GM19239 (cell line): ENCODE measurements at places on chromosomes 4 and X.

GRCh38 chr4:75172551-75172950 lies 239.6 kb downstream of the PARM1 start:
- no peak for DNase-seq

DNA sequence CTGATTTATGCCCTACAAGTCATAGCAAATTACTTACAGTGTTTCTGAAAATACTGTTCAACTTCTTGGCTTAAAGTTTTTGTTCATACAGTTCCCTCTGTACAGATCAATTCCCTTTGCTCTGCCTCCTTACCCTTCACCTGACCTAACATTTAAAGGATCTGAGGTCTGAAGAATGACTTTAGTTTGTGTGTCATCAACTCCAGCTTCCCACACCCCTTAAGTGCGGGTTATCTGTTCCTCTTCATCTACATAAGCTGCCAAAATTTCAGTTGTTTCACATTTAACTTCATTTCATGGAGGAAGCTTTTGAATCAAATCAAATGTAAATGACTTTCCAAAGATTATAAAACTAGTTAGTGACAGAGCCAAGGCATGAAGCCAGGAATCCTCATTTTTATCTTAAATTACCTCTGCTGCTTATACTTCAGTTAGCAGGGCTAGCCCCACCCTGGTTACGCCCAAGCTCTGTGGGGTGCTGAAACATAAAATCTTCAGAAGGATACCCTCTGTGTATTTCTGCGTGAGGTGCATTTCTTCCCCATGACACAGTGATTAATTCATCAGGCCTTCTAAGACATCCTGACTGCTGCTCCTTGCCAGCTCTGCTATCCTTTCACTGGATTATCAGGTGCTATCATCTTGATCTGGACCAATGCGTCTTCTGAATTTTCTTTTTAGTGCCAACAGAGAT lies 16.5 kb downstream of the CXCL1 start:
- no peak for DNase-seq

DNA sequence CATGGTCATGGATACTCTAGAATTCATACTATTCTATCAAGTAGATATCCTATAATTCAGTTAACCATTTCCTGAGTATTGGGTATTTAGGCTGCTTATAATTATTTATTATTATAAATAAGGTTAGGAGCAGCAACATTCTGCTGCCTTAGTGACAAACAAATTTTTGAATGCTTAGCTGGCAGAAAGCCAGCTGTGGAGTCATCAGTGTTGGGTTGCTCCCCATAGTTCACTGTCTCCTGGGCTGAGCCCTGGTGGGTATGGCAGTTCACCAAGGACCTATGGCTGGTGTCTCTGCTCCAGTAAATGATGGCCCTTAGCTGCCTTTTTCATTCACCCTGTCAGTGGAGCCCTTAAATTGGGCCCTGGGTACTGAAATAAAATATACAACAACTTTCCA lies 61.8 kb downstream of the SMARCA5 start:
- no peak for DNase-seq

DNA sequence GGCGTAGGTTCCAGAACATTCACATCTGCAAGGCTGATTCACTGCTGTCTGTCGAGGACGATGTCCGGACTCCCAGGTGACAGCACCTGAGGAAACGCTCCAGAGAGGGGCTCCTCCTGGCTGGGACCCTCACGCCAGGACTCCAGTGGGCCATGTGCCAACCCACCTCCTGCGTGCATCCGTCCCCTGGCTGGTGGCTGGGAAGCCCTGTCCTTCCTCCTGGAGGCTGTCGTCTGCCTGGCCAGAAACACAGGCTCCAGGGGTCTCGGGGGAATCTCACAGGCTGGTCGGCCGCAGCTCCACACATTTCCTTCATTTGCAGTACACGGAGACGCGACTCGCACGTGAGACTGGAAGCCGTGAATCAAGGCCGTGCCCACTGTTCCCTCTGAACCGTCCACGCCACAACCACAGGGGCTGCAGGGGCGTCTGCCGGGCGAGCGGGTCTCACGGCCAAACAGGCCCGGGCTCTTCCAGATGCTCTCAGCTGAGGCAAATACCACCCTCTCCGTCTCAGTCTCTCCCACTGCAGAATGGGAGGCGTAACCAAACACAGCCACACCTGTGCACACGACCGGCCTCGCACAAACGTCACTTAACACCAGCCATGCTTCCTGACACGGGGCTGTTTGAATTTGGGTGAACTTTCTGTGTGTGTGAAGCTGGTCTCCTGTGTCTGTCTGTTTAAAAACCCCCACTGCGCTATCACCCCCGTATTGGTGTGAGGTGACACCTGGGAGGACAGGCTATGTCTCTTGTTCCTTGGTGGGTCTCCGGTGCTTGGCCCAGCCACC lies 38.7 kb upstream of the MXD4 start:
- DNase-seq, result no peak

- no peak for DNase-seq
Measured at GRCh38 chr4:4677556-4678522, 136.0 kb upstream of the STX18 start.

- DNase-seq, result peak; percentile 44
Measured at GRCh38 chrX:9885150-9885549, 82.0 kb upstream of the CLDN34 start.

DNA sequence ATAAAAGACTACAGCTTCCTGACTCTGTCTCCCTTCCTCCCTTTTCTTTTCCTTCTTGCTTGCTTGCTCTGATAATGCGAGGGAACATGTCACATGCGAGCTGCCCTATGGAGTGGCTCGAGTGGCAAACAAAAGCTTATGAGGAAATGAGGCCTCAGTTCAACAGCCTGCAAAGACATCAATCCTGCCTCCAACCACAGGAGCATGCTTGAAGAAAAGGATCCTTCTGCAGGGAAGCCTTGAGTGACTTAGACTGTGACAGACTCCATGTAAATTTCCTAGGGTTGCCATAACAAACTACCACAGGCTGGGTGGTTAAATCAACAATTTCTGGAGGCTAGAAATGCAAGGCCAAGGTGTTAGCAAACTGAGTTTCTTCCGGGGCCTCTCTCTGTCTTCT lies 152.5 kb downstream of the NR3C2 start:
- no peak for DNase-seq

DNA sequence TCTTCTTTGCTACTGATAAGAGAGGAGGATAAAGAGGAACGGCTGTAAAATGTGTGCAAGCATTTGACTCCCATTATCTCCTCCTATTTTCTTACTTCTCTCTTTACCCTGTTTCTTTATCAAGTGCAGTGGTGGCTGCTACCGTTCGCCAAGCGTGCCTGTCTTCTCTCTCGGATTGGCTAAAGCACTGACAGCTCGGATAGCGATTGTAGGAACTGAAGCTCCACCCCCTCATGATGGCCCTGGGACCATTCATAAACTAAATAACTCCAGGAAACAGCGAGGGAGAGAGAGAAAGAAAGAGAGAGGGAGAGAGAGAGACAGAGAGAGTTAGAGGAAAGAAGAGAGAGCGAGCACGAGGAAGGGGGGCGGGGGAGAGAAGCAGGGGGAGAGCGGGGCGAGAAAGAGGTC lies 305 bp upstream of the MAB21L2 start:
- no peak for DNase-seq

DNA sequence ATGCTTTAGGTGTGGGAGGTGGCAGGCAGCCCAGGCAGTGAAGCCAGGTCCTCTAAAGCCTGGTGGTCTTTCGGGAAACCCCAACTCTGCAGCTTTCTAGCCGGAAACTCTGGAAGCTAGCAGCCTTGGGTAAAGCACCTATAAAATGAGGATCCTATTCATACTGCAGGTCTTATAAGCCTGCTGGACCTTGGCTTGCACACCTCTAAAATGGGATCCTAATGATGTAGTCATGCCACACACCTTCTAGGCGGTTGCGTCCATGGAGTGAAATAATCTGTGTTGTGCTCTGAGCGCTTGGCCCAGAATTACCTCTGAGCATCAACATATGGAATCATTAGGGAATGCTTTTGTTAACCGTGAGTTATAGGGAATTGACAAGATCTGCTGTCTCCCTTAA lies 36.0 kb upstream of the STS start:
- DNase-seq, result no peak

- DNase-seq, result no peak
Measured at GRCh38 chr4:68912807-68913206, 38.8 kb downstream of the UGT2A3 start.

DNA sequence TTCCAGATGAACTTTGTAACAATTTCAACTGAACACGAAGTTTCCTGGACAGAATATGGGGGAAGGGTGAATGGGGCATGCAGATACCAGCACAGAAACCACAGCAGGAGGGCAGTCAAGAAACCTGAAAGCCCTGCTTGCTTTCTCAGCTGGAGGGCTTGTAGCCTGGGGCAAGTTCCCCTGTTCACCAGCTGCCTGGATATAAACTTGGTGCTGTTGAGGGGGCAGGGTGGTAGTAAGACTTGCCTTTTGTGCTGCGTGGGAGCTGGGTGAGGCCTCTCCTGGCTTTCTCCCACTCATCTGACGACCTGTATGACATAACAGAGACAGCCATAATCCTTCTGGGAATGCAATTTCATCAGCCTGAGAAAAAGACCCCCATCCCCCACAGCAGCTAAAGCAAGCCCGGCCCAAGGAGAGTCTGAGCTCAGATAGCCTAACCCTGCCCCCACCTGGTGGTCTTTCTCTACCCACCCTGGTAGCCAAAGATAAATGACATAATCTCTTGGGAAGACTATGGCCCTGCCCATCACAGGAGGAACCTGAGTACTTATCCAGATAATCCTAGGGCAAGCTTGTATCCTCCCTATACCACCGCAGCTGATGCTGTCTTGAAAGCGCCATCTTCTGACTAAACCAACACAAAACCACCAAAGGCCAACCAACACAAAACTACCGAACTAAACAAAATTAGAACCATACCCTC lies 234.3 kb downstream of the LAS1L start:
- DNase-seq, result no peak

- DNase-seq, result no peak
Measured at GRCh38 chr4:110344165-110344564, 131.8 kb upstream of the ENPEP start.

DNA sequence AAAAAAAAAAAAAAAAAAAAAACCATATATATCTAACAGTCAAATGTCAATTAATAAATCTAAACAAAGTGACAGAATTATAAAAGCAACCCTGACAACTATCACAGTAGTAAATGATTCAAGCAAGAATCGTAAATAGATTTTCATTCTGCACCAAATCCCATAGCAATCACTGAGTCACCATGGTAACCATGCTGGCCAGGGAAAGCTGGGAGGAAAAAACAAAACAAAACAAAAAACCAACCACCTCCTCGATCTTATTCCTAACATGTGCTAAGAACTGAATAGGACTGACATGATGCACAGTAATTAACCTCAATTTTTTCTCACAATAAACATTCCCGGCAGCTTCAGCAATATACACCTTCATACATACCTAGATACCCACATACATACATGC lies 30.6 kb upstream of the RAB40A start:
- DNase-seq, result no peak

DNA sequence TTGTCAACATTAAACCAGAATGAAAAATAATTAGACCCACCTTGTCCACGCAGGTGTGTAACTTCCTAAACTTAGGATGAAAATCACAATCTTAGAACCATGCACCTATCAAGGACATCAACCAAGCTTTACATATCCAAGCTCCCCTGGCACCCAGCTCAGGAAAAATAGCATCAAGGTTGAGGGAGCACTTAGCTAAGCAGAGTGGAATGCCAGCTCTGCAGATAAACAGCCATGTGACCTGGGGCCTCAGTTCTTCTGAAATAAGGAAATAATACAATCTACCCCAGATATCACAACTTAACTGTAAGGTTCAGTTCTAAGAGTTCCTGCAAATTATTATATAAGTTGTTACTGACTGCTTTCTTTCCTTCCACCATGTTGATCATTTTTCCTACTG lies 64.7 kb downstream of the DHX15 start:
- no peak for DNase-seq

DNA sequence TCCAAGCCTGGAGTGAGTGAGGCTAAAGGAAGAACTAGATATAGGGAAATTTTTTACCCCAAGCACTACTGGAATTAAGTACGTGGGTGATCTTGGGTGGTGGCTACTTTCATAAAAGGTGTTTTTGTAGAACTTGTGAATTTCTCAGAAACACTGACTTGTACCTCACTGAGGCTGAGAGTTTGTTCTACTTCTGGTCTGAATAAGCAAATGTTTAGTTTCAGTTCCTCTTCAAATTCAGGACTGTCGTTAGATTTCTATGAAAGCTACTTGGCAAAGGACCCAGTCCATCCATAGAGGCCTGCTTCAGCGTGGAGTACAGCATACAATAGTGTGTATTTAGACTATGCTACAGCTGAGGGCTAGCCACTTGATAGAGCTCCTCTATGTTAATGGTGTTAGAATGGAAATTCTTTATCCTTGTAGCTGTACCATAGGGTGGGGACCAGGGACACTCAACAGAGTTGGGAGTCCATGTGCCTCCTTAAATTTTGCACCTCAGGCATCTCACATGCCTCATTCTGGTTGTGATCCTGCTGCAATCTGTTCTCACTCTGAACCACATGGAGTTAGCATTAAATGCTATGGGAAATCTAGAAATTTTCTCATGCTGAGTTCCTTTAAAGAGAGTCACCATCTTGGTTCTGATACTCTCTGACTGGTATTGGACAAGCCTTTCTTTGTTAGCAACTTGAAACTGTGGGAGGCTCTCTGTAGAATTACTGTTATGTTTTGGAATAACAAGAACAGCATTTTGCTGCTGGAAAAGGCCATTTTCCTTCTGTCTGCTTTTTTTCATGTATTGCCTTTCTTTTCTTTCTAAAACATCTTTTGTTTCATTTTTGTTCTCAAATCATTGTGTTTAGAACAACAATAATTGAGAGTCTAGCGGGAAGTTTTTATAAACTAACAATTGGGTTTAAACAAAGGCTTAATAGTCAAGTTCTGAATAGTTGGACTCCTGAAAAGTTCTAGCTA lies 86.8 kb downstream of the PDGFRA start:
- DNase-seq, result peak; percentile 48

- no peak for DNase-seq
Measured at GRCh38 chrX:97700547-97700946, 816.8 kb downstream of the RPA4 start.

DNA sequence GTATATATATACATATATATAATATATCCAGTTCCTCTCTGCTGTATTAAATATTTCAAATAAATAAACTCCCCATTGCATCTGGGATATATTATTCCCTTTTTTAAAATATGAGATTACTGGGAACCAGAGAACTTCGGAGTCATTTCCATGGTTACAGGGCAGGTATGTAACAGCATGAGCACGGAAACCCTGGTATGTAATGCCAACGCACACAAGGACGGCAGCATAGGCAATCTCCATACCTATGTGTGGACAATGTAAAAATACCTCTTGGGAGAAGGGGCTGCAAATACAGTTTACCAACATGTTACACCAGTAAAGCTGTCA lies 62.8 kb downstream of the NUDT10 start:
- DNase-seq, result no peak

DNA sequence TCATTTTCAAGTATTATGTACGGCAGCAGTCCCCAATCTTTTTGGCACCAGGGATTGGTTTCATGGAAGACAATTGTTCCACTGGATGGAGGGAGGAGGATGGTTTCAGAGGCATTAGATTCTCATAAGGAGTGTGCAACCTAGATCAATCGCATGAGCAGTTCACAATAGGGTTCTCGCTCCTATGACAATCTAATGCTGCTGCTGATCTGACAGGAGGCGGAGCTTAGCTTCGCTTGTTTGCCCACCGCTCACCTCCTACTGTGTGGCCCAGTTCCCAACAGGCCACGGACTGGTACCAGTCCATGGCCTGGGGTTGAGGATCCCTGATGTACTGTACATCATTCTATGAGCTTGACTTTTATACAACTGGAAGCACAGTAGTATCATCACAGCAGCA lies 48.4 kb downstream of the SMIM20 start:
- DNase-seq, result no peak

GRCh38 chr4:92232566-92232965 lies 71.2 kb upstream of the GRID2 start:
- no peak for DNase-seq

GRCh38 chrX:96449191-96449590 lies 235.5 kb upstream of the DIAPH2 start:
- no peak for DNase-seq
